ENCODE measurements at places on chromosomes 2 and 18.

GRCh38 chr2:54073796-54074195 is 41.6 kb upstream of the ACYP2 start:
- DNase-seq, result no peak

DNA sequence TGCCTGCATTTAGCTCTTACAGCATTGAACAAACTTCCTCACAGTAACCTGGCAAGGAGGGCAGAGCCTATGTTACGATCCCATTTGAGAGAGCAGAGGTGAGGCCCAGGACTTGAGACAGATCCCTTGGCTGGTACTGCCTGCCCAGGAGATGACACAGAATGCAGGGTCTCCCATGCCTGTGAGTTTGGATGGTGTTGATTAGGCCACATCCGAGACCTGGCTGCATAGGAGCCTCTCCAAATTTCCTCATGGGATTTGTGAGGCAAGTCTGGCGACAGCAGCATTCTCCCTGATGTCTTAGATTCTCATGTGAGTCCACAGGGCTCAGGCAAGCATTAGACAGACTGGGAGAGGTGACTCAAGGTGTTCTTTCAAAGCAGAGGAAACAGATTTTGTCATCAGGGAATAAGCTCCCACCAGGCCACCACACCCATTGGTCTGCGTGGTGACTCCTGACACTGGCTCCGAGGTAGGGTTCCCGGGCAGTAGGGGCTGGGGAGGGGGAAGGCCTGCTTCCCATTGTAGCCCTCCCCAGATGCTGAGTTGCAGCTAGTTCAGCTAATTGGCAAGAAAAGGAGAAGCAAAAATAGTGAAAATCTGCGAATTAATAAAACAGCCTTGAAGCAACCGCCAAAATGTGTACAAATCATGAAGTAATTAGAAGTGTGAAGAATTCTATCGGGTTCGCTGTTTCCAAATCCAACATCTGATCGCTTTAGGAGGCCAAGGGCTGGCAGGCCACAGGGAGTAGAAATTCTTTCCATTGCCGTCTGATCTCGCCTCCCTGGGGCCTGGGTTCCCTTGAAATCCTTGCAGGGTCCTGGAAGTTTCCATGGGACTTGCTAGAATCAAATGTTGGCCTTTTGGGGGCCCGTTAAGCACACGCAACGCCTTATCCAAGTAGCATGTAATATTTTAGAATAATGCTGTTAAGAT is 68.0 kb downstream of the MAPK4 start:
- DNase-seq, result no peak

GRCh38 chr2:179044500-179044899 is 5.4 kb downstream of the CCDC141 start:
- no peak for DNase-seq

DNA sequence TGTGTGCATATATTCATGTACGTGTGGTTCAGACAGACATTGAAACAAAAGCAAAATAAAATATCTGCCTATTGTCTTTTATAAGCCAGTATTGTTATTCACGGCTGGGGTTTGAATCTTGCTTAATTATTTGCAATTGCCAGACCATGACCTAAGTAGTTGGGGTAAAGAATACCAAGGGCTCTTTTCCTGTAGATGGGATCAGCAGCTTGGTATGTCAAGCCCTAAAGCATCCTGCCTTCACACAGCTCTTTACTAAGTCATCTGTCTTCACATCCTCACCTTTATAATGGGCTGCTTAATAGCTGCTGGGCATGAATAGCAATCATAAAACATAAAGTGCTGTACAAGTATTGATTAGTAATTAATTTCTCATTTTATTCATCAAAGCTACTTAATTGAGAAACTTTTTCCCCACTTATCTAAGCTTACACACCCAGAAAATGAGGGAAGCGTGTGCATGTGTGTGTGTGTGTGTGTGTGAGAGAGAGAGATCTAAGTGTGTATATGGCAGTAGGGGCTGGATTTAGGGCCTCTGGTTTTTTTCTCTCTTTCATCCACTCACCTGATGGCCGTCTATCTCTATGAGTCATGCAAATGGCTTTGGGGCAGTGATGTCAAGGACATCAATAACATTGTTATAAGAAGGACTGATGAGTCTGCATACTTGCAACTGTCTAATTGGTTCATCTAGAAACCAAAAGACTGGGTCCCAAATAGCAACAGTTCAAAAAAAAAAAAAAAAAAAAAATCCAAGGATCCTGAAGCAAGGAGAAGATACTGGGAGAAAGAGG is 244.1 kb upstream of the TNP1 start:
- DNase-seq, result no peak

DNA sequence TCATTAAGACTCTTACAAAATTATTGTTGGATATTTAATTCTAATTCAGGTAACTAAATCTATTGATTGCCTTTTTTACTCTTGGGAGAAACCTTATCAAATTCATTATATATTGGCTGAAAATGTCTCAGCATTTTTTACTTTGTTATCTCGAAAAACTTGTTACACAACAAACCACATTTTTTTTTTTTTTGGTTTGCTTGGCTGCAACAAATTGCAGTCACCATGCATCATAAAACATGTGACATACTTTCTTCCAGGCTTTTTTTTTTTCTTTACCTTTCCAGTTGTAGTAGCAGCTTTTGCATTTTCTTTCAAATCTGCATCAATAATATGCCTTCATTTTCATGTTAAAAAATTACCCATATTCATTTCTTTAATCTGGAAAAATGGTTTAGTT is 186.7 kb downstream of the TDRD15 start:
- no peak for DNase-seq

GRCh38 chr18:23059541-23060465 is 75.5 kb upstream of the CABLES1 start:
- no peak for DNase-seq

GRCh38 chr18:30622104-30622503 is 420.4 kb downstream of the DSC3 start:
- DNase-seq, result no peak

DNA sequence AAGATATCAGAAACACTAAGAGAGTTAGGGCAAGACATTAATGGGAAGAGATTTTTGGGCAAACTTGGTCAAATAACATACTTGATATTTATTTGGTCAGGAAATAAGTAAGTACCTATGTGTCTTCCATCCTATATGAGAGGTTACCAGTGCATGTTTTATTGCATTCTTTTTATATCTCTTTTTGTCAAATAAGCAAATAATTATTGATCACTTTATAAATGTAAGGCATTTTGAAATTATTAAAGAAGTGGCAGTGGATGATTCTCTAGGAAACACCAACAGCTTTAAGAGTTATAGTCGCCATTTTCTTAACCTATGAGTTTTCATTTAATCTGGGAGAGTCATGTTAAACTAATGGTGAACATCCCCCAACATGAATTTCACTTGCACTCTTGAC is 453.3 kb downstream of the MEIS1 start:
- no peak for DNase-seq

DNA sequence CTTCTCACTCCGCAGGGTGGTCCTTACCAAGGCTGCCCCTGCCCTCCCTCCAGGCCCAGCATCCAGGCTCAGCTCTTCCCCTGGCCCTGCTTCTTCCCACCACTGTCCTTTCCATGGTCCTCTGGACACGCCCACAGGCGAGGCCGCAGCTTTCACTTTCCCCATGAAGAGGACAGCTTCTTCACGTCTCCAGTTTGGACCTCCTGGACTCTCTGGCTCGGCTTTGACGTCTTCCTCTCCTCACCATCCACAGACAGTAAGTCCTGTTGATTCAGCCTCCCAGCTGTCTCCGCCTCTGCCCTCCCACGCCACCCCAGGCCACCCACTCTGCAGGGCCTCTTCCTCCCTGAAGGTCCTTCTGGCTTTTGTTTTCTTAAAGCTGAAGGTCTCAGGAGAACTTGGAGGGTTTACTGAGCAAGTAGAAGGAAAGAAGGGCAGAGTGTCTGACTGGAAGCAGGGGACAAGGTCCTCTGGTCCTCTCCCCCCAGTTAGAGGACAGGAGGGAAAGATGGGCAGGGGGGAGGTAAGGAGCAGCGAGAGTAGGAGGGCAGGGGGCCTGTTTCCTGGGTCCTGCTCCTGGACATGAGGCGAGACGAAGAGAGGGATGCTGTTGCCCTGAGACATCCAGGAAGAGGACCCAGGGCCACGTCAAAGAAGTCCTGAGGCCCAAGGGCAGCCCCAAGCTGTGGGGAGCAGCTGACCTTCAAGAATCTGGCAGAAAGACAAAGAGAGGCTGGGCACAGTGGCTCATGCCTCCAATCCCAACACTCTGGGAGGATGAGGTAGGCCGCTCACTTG is 24.7 kb upstream of the NMUR1 start:
- DNase-seq, result no peak

- no peak for DNase-seq
Observed at GRCh38 chr18:78713069-78713468, 266.5 kb upstream of the SALL3 start.

- no peak for DNase-seq
Observed at GRCh38 chr18:66159451-66159850, 408.6 kb downstream of the CDH7 start.

DNA sequence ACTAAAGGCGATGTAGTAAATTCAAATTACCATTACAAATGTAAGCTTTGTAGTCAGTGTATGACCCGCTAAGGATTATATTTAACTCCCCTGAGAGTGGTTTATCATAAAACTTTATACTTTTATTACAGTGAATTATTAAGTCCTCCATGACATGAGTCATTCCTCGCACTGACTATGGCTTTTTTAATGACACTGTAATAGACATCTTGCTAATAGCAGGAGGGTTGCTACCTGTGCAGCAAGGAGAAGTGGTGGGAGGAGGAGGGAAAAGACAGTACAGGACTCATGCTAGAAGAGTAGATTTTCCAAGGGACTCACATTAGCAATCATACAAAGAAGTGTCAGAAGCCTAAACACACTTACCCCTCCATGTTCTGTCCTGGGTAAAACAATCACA is 556.1 kb downstream of the BCL11A start:
- no peak for DNase-seq

- no peak for DNase-seq
Observed at GRCh38 chr2:49948744-49949143, 794.4 kb upstream of the FSHR start.

GRCh38 chr18:10896851-10897250 is 252.5 kb downstream of the PIEZO2 start:
- DNase-seq, result no peak

- no peak for DNase-seq
Observed at GRCh38 chr18:40006634-40007033, 1948.4 kb upstream of the PIK3C3 start.

DNA sequence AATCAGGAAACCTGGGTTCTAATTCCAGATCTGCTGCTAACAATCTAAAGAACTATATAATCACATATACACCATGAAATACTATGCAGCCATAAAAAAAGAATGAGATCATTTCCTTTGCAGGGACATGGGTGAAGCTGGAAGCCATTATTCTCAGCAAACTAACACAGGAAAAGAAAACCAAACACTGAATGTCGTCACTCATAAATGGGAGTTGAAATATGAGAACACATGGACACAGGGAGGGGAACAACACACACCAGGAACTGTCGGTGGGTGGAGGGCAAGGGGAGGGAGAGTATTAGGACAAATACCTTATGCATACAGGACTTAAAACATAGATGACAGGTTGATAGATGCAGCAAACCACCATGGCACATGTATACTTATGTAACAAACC is 33.2 kb downstream of the CDH2 start:
- DNase-seq, result no peak

DNA sequence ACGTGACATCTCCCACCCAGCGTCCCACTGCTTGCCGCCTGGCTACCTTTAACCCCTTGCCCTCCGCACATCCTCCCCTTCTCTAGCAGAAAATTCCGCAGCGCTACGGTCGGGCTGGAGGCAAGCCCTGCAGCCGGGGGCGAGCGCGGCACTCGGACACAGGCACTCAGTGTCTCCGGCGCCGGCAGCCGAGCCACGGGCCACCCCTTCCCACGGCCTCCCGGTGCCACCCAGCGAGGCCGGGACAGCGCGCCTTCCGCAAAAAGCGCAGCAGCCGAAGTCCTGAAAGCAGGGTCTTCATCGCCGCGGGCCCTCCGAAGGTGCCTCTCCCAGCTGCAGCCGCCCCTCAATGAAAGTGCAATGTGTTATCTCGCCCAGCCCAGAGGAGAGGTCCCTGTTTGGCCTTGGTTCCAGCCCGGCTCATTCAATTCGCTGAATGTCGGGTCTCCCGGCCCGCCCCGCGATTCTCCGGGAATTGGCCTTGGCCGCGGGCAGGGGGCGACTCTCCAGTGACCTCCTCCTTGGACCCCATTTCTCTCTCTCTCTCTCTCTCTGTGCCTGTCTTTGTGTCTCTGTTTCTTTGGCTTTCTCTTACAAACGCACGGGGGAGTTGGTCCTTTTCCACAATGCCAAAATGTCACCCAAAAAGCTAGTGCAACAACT is 1.1 kb downstream of the DLGAP1 start:
- no peak for DNase-seq

DNA sequence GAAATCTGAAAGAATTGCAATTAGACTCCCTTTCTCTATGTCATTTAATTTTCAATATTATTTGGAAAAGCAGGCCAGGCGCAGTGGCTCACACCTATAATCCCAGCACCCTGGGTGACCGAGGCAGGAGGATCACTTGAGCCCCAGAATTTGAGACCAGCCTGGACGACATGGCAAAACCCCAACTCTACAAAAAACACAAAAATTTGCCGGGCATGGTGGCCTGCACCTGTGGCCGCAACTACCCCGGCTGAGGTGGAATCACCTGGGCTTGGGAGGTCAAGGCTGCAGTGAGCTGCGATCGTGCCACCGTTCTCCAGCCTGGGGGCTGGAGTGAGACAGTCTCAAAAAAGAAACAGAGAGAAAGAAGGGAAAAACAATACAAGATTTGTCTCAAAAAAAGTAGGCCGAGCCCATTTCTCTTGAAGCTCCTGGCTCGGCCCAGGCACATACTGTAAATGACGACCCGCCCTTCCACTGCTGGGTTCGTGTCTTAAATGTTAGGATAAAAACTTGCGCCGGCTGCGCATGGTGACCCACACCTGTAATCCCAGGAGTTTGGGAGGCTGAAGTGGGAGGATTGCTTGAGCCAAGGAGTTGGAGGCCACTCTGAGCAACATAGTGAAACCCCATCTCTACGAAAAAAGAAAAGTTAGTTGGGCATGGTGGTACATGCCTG is 31.1 kb upstream of the GPC1 start:
- DNase-seq, result no peak

DNA sequence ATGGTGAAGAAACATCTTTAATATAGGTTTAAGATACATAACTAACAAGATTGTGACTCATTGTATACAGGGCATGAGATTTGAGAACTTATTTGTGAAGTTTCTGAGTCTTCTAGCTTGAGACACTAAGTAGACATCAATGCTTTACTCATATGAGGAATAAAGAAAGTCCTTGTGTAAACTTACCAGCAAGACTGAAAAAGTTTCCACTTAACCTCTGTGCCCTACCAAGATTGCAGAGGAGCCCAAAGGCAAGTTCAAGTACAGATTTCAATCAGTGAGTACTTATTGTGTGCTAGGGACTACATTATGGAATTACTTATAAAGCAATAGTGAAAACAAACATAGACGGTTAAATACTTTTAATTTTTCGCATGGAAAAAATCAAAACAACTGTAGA is 1041.2 kb upstream of the CELF4 start:
- no peak for DNase-seq

GRCh38 chr18:29465526-29465925 is 1288.6 kb upstream of the CDH2 start:
- DNase-seq, result no peak

DNA sequence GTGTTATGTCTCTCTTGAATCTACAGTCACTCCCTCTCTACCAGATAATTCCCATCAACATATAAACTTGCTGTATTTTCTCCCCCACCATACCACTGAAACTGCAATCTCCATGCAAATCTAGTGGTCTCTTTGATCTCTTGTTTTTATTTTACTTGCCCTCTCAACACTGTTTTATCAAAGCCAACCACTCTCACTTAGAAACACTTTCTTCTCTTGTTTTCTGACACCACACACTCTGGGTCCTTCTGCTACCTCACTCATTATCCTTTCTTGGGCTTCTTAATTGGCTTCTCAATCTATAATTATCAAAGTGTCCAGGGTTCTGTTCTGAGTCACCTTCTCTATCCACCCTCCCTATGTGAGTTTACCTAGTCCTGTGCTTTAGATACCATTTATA is 2.0 kb upstream of the MCFD2 start:
- no peak for DNase-seq
